ENCODE measurements at places on chromosomes 12 and 14. TPM values are rescaled to one million over a fixed set of nuclear protein-coding genes. Genes with fewer than 3 reads are reported as not detected.

P2RX2 gene
- 0.77 TPM for polyA plus RNA-seq

ARHGAP5 gene
- 109 TPM for polyA plus RNA-seq

KRT2 gene
- not detected for polyA plus RNA-seq

CLEC7A gene
- polyA plus RNA-seq = 2.3 TPM

APOF gene
- polyA plus RNA-seq = 0.11 TPM

GPR162 gene
- 24.6 TPM for polyA plus RNA-seq

KIF26A gene
- polyA plus RNA-seq = 15.4 TPM

TAS2R20 gene
- polyA plus RNA-seq = 2.0 TPM

KRT78 gene
- polyA plus RNA-seq = not detected

SCN8A gene
- 1.3 TPM for polyA plus RNA-seq

LBHD2 gene
- not detected for polyA plus RNA-seq

GALC gene
- 33.7 TPM for polyA plus RNA-seq

LRRC10 gene
- polyA plus RNA-seq = not detected

MYO1H gene
- polyA plus RNA-seq = 0.86 TPM

DIABLO gene
- 78.1 TPM for polyA plus RNA-seq

FCF1 gene
- polyA plus RNA-seq = 65.3 TPM

SPATS2 gene
- 46.7 TPM for polyA plus RNA-seq

KCNMB4 gene
- polyA plus RNA-seq = 30.2 TPM

Data from right renal pelvis (tissue), 4 donors.